ENCODE measurements at places on chromosomes 4 and X.
A peak's percentile ranks its signal among the peaks of the same experiment; 100 is the strongest.

DNA sequence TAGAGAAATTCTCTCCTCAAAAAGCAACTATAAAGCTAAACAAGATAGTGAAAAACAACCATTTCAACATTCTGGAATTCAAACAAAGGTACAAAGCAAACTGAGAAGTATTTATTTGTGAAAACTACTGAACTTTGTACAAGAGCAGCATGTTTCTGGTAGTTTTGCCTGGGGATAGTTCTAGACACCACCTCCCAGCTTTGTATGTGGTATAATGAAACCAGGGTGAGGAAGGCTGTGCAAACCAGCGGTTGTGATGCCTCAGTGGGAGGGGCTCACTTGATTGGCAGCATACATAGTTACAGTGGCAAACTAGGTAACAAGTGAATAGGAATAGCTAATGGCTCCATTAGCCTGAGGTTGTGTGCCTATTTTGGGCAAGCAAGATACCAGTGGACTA is 18.6 kb upstream of the FRMD7 start:
- DNase-seq = no peak

GRCh38 chrX:123153846-123154335 is 30.2 kb upstream of the GRIA3 start:
- no peak for DNase-seq

DNA sequence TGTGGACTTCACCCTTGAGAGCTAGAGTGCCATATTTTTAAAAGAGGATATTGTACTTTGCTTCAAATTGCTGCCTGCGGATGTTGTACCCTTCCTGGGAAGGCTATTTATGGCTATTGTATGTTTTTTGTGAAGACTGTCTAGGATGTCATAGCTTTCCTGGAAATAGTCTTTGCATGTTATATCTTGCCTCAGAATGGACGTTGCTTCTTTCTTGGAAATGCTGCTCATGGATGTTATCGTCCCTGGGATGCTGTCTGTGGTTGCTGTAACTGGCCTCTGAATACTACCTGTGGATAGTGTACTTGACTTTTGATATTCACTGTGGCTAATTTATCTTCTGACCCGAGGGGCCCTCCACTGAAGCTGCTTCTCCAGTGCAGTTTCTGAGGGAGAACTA is 146.8 kb downstream of the ENOX2 start:
- DNase-seq = no peak

GRCh38 chr4:185726931-185727330 is 85.1 kb downstream of the SORBS2 start:
- no peak for DNase-seq

DNA sequence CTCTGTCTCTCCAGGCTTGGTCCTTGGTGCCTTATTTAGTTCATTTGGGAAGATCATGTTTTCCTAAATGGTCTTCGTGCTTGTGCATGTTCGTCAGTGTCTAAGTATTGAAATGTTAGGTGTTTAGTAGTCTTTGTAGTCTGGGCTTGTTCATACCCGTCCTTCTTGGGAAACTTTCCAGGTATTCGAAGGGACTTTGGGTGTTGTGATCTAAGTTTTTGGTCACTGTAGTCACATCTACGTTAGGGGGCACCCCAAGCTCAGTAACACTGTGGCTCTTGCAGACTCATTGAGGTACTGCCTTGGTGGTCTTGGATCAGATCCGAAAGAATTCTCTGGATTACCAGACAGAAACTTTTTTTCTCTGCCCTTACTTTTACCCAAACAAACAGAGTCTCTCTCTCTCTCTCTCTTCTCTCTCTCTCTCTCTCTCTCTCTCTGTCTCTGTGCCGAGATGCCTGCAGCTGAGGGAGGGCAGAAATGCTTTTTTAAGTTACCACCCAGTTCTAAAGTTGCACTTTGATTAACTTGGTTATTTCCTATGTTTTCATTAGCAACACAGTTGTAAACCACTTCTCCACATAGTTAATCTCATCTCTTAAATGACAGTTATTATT is 67.6 kb upstream of the SLC7A3 start:
- DNase-seq = no peak

GRCh38 chr4:189845145-189845846 is 95.4 kb upstream of the FRG1 start:
- no peak for DNase-seq

- DNase-seq = peak; percentile 87
These were observed 168.6 kb downstream of the PTTG2 start for GRCh38 chr4:38128478-38129459.

- no peak for DNase-seq
These were observed 22.5 kb downstream of the HNRNPH2 start for GRCh38 chrX:101430457-101431078.
